ENCODE measurements at places on chromosomes 12 and 14.

DNA sequence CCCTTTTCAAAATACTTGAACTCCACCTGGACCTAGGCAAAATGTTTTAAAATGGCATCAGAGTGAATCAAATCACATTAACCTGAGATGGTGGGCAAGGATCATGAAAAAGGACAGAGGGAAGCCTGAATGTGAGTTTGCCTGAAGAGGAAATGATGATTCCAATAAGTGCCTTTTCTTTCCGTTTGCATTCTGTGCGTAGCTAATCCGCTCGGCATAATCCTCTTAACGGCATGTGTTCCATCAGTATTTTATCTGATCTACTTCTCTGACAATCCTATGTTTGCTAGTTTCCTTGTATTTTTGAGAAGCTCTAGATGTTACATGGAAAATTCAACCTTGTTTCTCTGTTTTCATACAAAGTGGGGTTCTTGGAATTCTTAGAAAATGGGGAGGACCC lies 354.6 kb downstream of the NRXN3 start:
- H3K36me3 ChIP-seq, result no peaks in the 10 kb centered on the region
- no peak for DNase-seq
- H3K4me3 ChIP-seq, result no peak overlapping the region
- H3K27me3 ChIP-seq, result no peaks in the 10 kb centered on the region
- H3K27ac ChIP-seq, result no peak overlapping the region
- H3K4me1 ChIP-seq, result no peaks in the 10 kb centered on the region

DNA sequence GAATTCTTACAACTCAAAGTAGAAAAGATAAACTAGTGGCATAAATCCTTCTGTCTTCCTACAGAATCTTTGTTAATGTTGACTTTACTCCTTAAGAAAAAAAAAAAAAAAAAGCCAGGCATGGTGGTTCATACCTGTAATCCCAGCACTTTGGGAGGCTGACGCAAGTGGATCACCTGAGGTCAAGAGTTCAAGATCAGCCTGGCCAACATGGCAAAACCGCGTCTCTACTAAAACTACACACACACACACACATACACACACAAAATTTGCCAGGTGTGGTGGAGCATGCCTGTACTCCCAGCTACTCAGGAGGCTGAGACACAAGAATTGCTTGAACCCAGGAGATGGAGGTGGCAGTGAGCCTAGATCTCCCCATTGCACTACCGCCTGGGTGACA lies 17.7 kb upstream of the SPTSSA start:
- no peaks in the 10 kb centered on the region for H3K4me1 ChIP-seq
- DNase-seq, result no peak
- no peak overlapping the region for H3K4me3 ChIP-seq
- no peak overlapping the region for H3K27ac ChIP-seq
- H3K27me3 ChIP-seq, result no peaks in the 10 kb centered on the region

DNA sequence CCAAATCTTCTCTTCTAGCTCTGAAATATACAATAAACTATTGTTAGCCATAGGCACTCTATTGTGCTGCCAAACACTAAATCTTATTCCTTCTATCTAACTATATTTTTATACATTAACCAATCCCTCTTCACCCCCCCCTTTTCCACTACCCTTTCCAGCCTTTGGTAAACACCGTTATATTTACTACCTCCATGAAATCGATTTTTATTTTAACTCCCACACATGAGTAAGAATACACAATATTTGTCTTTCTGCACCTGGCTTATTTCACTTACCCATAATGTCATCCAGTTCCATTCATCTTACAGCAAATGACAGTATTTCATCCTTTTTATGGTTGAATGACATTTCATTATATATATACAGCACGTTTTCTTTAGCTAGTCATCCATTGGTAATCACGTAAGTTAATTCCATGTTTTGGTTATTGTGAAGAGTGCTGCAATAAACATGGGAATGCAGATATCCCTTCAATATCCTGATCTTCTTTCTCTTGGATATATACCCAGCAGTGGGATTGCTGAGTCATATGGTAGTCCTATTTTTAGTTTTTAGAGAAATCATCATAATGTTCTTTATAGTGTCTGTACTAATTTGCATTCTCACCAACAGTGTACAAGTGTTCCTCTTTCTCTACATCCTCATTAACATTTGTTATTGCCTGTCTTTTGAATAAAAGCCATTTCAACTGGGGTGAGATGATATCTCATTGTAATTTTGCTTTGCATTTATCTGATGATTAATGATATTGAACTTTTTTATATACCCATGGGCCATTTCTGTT lies 34.2 kb upstream of the PLBD1 start:
- DNase-seq, result no peak
- H3K4me1 ChIP-seq, result no peaks in the 10 kb centered on the region
- H3K27me3 ChIP-seq, result no peaks in the 10 kb centered on the region
- H3K4me3 ChIP-seq, result no peak overlapping the region
- H3K36me3 ChIP-seq, result no peaks in the 10 kb centered on the region
- H3K27ac ChIP-seq, result no peak overlapping the region

- DNase-seq, result no peak
- no peaks in the 10 kb centered on the region for H3K27me3 ChIP-seq
- H3K4me3 ChIP-seq, result no peak overlapping the region
These were observed 35.9 kb downstream of the RNFT2 start for GRCh38 chr12:116774020-116774419.

- H3K36me3 ChIP-seq, result no peaks in the 10 kb centered on the region
- no peak overlapping the region for H3K27ac ChIP-seq
- H3K27me3 ChIP-seq, result peaks cover 27% of the 10 kb centered on the region
- peaks cover 10% of the 10 kb centered on the region for H3K4me1 ChIP-seq
- DNase-seq, result no peak
These were observed 7.2 kb upstream of the CCDC197 start for GRCh38 chr14:93989939-93990338.

DNA sequence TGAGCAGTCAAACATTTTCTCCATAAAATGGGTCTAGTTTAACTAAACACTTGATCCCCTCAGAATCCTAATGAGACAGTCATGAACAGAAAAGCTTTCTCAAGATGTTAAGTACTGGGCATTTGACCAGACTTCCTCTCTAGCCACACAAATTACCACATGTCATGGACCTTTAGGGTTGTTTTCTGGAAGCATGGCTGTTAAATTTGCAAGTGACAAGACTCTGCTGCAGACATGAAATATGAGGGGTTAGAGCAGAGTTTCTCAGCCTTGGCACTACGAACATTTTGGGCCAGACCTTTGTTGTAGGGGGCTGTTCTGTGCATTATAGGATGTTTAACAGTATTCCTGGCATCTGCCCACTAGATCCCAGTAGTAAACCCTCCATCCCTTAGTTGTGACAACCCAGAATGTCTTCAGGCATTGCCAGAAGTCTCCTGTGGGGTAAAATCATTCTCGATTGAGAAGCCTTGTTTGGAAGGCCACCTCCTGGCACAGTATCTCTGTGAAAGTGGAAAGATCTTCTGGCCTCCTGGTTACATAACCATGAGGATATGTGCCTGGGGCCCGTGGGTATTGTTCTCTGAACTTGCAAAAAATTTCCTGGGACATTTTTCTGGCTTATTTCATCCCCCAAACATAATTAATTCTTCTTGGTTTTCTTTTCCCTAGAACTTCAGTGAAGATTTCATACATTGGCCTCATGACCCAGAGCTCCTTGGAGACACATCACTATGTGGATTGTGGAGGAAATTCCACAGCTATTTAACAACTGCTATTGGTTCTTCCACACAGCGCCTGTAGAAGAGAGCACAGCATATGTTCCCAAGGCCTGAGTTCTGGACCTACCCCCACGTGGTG lies 4.3 kb downstream of the TMEM106C start:
- H3K27ac ChIP-seq, result no peak overlapping the region
- H3K4me1 ChIP-seq, result peaks cover 29% of the 10 kb centered on the region

GRCh38 chr14:61671082-61671481 lies 24.2 kb upstream of the HIF1A start:
- H3K36me3 ChIP-seq, result no peaks in the 10 kb centered on the region
- H3K4me3 ChIP-seq, result no peak overlapping the region
- H3K27ac ChIP-seq, result no peak overlapping the region
- DNase-seq, result no peak
- no peaks in the 10 kb centered on the region for H3K27me3 ChIP-seq
- peaks cover 10% of the 10 kb centered on the region for H3K4me1 ChIP-seq

- no peak overlapping the region for H3K4me3 ChIP-seq
- H3K27me3 ChIP-seq, result no peaks in the 10 kb centered on the region
- no peak for DNase-seq
- H3K4me1 ChIP-seq, result no peaks in the 10 kb centered on the region
- H3K27ac ChIP-seq, result no peak overlapping the region
These were observed 1258.1 kb upstream of the TMEM132C start for GRCh38 chr12:127008755-127009403.

- H3K4me1 ChIP-seq, result peaks cover 40% of the 10 kb centered on the region
- DNase-seq, result no peak
- no peaks in the 10 kb centered on the region for H3K27me3 ChIP-seq
- peaks cover 5% of the 10 kb centered on the region for H3K36me3 ChIP-seq
- H3K4me3 ChIP-seq, result no peak overlapping the region
- H3K27ac ChIP-seq, result peak overlapping the region; percentile 8
These were observed 72.5 kb downstream of the TSPAN9 start for GRCh38 chr12:3149515-3150307.

GRCh38 chr12:57027805-57028153 lies 11.4 kb upstream of the TAC3 start:
- H3K27me3 ChIP-seq, result peaks cover 56% of the 10 kb centered on the region
- no peaks in the 10 kb centered on the region for H3K36me3 ChIP-seq
- no peak overlapping the region for H3K27ac ChIP-seq
- DNase-seq, result no peak

- no peaks in the 10 kb centered on the region for H3K36me3 ChIP-seq
- no peaks in the 10 kb centered on the region for H3K4me1 ChIP-seq
- DNase-seq, result no peak
These were observed 11.5 kb downstream of the ALG10 start for GRCh38 chr12:34033628-34034296.

DNA sequence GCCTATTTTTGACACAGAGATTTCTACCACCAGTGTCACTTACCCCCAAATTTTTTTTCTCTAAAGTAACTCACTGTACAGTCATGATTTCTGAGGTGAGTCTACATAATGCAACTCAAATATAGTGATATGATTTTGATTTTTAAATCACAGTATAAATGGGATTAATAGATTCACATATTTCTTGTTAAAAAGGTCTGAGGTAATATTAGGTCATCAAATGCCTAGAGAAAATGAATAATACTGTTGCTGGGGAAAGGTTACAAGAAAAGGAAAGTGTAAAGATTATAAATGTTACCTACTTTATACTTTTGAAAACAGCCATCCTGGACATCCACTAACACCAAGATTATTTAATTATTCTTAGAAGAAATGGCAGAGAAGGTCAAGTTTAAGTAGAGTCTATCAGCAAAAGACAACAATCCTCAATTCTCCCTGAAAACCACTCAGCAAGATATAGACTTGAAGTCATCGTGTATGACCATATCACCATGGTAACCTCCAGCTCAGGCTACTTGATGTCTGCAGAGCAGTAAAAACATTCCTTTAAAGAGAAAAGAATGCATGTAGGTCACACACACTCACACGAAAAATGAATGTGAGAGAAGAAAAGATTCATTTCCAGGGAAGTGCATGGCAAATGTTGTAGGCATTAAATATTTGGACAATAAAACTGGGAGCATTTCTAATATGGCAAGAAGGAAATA lies 58.7 kb downstream of the CCDC59 start:
- H3K27ac ChIP-seq, result no peak overlapping the region
- no peaks in the 10 kb centered on the region for H3K36me3 ChIP-seq

- DNase-seq, result no peak
- no peaks in the 10 kb centered on the region for H3K27me3 ChIP-seq
- peak overlapping the region; percentile 94 for H3K4me3 ChIP-seq
- H3K36me3 ChIP-seq, result no peaks in the 10 kb centered on the region
- H3K27ac ChIP-seq, result peak overlapping the region; percentile 96
These were observed 521 bp downstream of the MAP4K5 start for GRCh38 chr14:50531595-50532501.

DNA sequence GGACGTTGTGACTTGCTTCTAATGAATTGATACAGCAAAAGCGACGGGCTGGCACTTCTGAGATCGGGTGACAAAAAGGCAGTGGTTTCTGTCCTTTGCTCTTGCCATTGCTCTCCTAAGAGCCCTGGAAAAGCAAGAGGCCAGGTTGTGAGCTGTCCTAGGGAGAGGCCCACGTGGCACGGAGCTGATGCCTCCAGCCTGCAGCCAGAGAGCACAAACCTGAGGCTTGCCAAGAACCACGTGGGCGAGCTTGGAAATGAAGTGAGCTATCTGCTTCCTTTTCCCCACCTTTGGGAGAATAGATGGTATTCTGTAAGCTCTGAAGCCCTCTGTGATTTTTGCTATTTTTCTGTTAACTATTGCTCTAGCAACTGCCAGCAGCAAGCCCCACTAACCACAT lies 26.4 kb upstream of the NOS1 start:
- DNase-seq, result no peak
- H3K27ac ChIP-seq, result no peak overlapping the region
- no peaks in the 10 kb centered on the region for H3K27me3 ChIP-seq
- no peaks in the 10 kb centered on the region for H3K4me1 ChIP-seq

DNA sequence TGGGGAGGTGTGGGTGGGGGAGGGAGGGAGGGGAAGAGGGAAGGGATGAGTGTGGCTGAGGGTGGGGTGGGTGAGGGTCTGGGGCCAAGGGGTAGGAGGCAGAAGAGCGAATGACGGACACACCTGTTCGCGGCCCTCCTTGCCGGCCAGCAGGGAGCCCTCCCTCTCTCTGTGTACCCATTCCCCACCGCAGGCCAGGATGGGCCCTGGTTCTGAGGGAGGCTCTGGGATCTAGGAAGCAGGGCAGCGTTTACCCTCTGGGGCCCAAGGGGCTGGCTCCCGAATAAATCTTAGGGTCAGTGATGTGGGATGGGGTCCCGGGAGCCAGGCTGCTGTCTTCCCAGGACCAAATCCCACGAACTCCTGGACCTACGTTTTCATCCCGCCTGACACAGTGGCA lies 46.0 kb upstream of the ESRRB start:
- DNase-seq, result no peak
- H3K27me3 ChIP-seq, result peaks cover 23% of the 10 kb centered on the region
- no peak overlapping the region for H3K27ac ChIP-seq
- H3K4me3 ChIP-seq, result no peak overlapping the region

- no peak overlapping the region for H3K27ac ChIP-seq
- peaks cover 18% of the 10 kb centered on the region for H3K4me1 ChIP-seq
- DNase-seq, result no peak
- H3K27me3 ChIP-seq, result peaks cover 43% of the 10 kb centered on the region
These were observed 7.8 kb upstream of the CACNA2D4 start for GRCh38 chr12:1926251-1926657.

DNA sequence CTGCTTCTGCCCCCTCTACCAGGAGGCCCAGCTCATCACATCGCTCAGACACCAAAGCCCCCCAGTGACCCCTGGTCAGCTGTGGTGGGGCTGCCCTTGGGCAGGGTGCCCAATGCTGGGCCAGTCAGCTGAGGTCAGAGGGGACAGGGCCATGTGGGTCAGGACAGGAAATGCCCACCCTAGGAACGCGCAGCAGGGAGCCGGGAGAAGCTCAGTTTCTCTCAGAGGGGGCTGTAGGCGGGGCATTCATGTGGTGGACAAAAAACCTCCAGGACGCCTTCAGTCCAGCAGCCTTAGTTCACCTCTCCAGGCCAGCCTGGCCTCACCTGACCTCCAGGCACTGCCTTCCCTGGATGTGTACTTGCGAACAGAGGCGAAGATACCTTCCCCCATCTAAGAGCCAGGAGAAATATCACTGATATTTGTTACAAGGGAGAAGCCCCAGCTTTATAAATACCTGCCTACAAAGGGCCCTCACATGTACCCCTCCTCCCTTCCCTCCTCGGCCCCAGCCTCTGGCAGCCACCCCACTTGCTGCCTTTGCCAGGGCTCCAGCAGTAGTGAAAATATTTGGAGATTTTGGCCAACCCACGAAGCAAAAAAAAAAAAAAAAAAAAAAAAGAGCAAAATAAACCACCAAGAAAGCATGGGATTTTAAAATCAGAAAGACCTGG lies 41.9 kb upstream of the PLEKHG6 start:
- no peaks in the 10 kb centered on the region for H3K27me3 ChIP-seq
- no peak overlapping the region for H3K4me3 ChIP-seq
- no peak for DNase-seq
- H3K4me1 ChIP-seq, result peaks cover 38% of the 10 kb centered on the region
- H3K36me3 ChIP-seq, result no peaks in the 10 kb centered on the region
- H3K27ac ChIP-seq, result no peak overlapping the region

All from osteocyte (in vitro differentiated cells).